ENCODE measurements at places on chromosomes 16 and 17. TPM values are rescaled to one million over a fixed set of nuclear protein-coding genes. Genes with fewer than 3 reads are reported as not detected.
A peak's percentile ranks its signal among the peaks of the same experiment; 100 is the strongest.

- DNase-seq, result no peak
Measured at GRCh38 chr17:76398523-76399174, 14.2 kb downstream of the SPHK1 start.

DNA sequence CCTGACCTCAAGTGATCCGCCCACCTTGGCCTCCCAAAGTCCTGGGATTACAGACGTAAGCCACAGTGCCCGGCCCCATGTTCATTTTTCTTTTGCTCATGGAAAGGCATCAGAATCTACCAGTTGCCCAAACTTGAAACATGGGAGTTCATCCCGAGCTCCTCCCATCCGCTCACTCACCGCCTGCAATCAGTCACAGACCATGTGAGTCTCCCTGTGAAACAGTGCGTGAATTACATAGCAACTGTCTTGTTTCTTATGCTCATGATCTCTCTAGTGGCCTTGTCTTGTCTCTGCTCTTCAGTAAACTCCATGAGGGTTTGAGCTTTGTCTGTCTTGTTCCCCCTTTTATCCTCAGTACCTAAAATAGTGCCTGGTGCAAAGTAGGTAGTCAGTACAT lies 52.1 kb upstream of the TNRC6A start:
- no peak for DNase-seq

The TMEM220 gene
- total RNA-seq, result 0.09 TPM

- DNase-seq, result peak; percentile 98
Measured at GRCh38 chr16:89701425-89702406, at the start of gene SPATA2L. SPATA2L (minus strand) TSS chr16:89701705; CDS start chr16:89701232, 473 bp downstream.

The ZBTB4 gene
- 26.5 TPM for total RNA-seq
